Activated CD4-positive, alpha-beta T cell treated with anti-CD3 and anti-CD28 coated beads for 4 hours (primary cell): ENCODE measurements at places on chromosomes 3 and 15.

GRCh38 chr15:101167753-101168462 lies 83.9 kb downstream of the CHSY1 start:
- DNase-seq = peak; percentile 63

DNA sequence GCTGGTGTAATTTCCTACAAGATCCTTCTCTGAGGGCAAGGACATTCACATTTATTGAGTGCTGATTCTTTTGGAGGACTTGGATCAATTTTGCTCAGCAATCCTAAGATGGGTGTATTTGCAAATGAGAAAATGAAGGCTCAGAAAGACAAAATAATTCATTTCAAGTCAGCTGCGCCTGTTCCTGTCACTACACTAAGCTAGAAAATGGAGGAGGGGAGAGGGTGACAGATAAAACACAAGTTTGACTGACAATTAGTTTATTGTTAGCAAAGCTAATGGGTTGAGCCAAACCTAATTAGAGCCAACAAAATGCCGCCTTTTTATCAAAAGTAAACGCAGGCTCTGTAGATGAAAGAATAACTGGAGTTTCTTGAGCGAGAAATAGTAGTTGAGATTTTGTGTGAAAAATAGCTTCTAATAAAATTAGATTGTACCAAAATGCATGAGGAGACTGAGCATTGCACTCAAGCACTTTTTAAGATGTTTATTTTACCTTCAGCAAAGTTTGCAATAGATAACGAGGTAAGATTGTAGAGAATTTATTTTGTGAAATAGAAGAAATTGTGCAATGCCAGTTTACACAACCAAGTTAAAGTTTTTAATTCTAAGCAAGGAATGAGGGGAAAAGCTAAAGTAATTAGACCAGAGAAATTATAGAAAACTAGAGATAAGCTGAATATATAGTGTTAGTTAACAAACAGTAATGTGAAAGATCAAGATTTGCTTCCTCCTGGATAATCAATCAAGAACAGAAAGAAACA lies 39.6 kb upstream of the SECISBP2L start:
- DNase-seq = no peak

- no peak for DNase-seq
Observed at GRCh38 chr3:37953226-37953625, 37.4 kb upstream of the VILL start.

- DNase-seq = no peak
Observed at GRCh38 chr3:20064387-20064786, 24.1 kb downstream of the KAT2B start.

GRCh38 chr15:26376243-26376642 lies 396.6 kb downstream of the GABRB3 start:
- DNase-seq = no peak

GRCh38 chr15:39285071-39285470 lies 295.8 kb upstream of the THBS1 start:
- no peak for DNase-seq

DNA sequence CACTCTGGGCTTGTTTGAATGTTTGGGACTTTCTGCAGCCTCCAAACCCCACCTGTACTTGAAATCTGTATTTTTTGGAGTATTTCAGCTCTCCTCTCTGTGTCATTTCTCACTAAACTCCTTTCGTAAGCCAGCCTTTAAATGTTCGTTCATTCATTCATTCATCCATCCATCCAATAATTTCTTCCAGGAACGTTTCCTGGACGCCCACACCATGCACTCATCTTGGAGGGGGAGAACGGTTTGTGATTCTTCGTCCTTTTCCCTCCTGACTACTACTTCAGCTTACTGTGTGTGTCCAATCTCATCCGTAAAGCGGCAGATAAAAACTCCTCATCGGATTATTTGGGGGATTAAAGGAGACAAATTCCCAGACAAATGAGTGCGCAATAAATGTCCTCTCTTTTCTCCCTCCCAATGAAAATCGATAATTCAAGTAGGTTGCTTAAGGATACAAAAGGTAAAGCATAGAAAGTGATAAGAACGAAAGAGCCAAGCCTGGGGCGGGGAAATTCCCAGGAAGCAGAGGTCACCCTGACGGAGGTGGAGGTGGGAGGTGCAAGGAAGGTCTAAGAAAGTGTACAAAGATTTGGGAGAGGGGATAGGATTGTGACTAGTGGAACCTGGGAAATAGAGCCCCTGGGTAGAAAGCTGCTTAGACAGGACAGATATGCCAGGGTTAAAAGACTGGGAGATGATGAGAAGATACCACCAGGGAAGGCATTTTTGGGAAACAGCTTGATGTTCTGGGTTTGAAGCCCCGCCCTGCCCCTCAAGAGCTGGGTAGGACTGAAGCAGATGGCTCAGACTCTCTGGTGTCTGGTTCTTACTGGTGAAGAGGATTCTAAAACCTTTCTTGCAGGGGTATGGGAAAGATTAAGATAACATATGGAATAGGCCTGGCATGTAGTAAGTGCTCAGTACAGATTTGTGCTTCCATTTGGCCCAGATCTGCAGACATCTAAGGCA lies 896 bp upstream of the KLHL25 start:
- DNase-seq = no peak
